ENCODE measurements at places on chromosomes 13 and 19. TPM values are rescaled to one million over a fixed set of nuclear protein-coding genes. Genes with fewer than 3 reads are reported as not detected.

RFX1 gene
- 2.4 TPM for total RNA-seq

EVI5L gene
- total RNA-seq, result 26.1 TPM

GJB6 gene
- not detected for total RNA-seq

VSIG10L gene
- total RNA-seq, result 0.88 TPM

HCN2 gene
- total RNA-seq, result 1.2 TPM

ZSCAN18 gene
- total RNA-seq, result 49.8 TPM

SACS gene
- total RNA-seq, result 42.4 TPM

CD70 gene
- 0.29 TPM for total RNA-seq

CNFN gene
- not detected for total RNA-seq

SLC25A41 gene
- not detected for total RNA-seq

KIR2DL1 gene
- total RNA-seq, result not detected

PTOV1 gene
- total RNA-seq, result 39.4 TPM

A1BG gene
- 1.1 TPM for total RNA-seq

NUDT15 gene
- 9.8 TPM for total RNA-seq

LYPD5 gene
- total RNA-seq, result 0.29 TPM

KRTDAP gene
- total RNA-seq, result not detected

FAM174C gene
- 25.0 TPM for total RNA-seq

RAVER1 gene
- 8.0 TPM for total RNA-seq

BSG gene
- total RNA-seq, result 291 TPM

CD22 gene
- not detected for total RNA-seq

MBD3L2 gene
- not detected for total RNA-seq

OR7A5 gene
- total RNA-seq, result not detected

HSPB6 gene
- 9.1 TPM for total RNA-seq

ZNF135 gene
- total RNA-seq, result 8.3 TPM

ACP7 gene
- total RNA-seq, result not detected

CASP14 gene
- total RNA-seq, result not detected

ETV2 gene
- 0.36 TPM for total RNA-seq

PAF1 gene
- 29.3 TPM for total RNA-seq

CBARP gene
- total RNA-seq, result 2.9 TPM

CGB3 gene
- total RNA-seq, result not detected

PRR22 gene
- 0.36 TPM for total RNA-seq

ZNF565 gene
- 6.9 TPM for total RNA-seq

ZNF560 gene
- total RNA-seq, result 0.29 TPM

KIR2DL4 gene
- not detected for total RNA-seq
